T-helper 1 cell (primary cell): ENCODE measurements at places on chromosomes 5 and 9.

DNA sequence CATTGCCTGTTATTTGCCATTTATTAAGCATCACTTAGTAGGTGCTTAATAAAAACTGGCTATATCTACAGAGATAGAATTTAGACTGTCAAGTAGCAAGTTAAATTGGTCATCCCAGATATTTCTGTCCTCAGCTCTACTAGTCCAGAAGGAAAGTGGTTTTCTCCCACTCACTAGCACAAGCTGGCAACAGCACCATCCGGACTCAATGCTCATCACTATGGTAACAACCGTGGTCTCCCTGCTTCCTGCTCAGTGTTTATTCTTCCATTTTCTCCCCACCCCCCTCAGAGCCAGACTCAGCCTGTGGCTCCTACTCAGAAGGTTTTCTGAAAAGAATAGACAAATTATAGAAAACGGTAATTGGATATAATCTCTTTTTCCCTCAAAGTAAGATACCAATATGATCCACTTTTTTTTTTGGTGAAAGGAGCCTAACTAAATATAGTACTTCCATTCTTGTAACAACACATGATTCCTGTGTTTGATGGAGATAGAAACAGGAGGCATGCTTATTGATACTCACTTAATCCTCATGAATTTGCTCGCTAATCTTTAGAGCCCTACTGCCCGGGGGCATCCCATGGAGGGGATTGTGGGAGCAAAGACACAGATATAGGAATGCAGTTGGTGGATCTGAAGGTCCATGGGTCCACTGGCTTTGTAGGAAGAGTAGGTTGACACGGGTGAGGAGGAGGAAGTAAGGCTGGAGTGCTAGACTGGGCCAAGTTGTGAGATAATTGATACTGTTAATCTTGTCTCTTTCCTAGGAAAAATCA is 191.4 kb downstream of the MAN2A1 start:
- DNase-seq = no peak

- DNase-seq = no peak
Observed at GRCh38 chr9:135340726-135341475, 138.7 kb upstream of the PPP1R26 start.

- DNase-seq = no peak
Observed at GRCh38 chr5:160378330-160378729, 7.9 kb upstream of the C1QTNF2 start.

GRCh38 chr5:55535199-55535905 is 588 bp upstream of the PLPP1 start:
- no peak for DNase-seq

DNA sequence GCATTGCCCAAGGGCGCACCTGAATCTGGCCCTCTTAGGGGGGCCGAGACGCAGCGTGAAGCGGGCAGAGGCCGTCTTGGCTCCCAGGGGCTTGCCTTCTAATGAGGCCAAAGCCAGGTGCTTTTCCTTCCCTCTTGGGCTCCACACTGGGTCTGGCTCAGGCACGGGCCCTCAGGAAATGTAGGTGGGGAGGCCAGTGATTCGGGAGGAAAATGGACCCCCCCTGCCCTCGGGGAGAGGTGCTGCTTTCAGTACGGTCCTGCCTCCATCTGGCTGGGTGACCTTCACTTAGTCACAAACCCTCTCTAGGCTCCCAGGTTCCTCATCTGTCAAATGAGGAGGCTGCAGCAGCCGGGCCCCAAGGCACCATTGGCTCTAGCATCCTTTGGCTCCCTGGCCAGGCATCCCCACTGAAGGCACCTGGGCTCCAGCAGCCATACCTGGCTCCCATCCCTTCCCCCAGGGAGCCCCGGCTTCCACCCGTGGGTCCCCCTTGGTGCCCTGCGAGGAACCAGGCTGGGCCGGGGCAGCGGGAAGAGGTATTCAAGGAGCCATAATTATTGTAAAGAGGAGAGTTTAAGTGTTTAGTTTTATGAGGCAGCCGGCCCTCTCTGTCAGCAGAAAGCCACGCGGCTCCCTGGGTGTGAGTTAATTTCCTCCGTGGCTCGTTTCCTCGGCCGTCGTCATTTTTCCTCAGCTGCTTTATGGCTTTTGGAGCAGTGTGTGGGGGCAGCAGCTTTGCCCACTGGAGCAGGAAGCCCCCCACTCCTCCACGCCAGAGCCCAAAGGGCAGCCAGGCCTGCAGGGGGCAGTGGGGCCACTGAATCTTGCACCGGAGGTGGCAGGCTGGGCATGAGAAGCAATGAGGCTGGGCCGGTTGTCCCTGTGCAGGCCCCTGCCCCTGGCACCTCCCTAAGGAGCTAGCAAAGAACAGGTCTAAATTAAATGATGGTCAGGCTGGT is 24.9 kb upstream of the UNC5A start:
- DNase-seq = no peak

GRCh38 chr9:86752733-86753132 is 194.6 kb downstream of the GAS1 start:
- no peak for DNase-seq

GRCh38 chr9:104278929-104279496 is 184.9 kb downstream of the SMC2 start:
- no peak for DNase-seq

GRCh38 chr5:78501411-78502352 is 141.3 kb downstream of the SCAMP1 start:
- no peak for DNase-seq

DNA sequence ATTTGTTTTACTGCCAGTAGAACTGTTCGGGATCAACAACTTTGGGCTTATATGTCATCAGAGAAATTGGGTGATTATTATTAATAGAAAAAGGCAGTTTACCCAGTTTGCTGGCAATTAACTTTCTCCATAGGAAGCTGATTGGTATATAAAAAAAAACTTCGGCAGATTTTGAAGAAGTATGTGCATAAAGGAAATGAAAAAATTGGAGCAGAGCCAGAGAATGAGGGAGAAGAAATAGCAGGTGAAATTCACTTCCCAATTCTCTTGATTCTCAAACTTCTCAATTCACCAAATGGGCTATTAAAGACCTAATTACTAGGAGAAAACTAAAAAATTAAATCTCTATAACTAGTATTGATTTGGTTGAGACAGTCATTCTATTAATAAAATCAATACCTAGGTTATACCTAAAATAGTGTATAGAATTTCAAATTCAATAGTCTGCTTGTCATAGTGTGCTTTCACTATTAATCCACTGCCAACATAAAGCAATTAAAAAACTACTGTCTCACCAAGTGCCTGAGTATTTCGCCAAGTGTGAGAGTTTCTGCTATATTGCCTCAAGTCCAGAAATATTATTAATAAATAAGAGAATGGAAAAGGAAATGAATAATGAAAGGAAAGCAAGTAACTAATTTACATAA is 47.5 kb downstream of the STX17 start:
- no peak for DNase-seq

DNA sequence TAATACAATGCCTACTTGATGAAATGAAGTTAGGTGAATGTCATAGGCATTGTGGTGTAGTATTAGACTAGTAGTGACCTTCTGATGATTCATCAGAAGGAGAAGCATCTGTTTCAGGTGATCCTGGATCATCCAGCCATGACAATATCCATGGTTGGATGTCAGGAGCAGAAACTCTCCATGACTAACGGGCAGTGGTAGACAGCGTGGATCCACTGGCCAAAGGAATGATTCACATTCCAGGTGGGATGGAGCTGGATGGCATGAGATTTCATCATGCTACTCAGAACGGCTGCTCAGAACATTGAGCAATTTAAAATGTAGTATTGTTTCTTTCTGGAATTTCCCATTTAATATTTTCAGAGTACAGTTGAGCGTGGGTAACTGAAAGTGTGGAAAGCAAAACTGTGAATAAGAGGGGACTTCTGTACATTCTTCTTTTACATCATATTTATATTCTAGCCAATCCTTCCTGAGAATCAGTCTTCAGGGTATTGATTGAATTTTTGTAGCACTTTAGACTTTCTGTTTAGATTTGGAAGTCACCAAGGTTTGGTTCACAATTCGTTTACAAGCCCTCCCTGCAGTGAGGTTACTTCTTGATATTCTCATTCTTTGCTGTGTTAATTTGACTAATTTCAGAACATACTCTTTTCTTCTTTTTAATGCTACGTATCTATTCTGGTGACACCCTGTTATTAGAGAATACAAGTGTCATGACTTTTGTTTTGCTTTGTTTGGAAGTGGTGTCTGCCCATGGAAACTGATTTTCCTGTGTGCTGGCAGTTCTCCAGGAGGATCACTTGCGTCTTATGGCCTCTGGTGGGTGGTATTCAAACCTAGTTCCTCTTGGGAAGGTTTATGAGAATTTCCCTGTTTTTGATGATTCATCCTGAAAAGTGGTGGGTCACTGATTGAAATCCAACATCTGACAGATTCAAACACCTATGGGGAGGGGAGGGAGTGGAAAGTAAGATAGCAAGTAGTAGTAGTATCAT is 12.2 kb upstream of the CLINT1 start:
- no peak for DNase-seq

DNA sequence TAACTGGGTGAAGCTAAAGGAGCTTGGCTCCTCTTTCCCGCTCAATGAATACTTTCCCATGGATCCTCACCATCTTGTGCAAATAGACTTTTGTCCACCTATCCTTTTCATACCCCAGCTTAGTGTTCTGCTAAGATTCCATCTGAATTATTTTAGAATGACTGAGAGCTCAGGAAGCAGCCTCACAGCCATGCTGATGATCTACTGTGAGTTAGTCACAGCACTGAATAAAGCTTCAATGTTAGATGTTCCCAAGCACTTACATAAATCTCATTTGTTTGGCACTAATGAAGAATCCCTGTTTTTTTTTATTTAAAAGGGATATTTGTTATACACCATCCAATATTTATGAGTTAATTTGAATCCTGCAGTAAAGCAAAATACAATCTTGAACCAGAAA is 317.6 kb upstream of the TRPC7 start:
- no peak for DNase-seq

DNA sequence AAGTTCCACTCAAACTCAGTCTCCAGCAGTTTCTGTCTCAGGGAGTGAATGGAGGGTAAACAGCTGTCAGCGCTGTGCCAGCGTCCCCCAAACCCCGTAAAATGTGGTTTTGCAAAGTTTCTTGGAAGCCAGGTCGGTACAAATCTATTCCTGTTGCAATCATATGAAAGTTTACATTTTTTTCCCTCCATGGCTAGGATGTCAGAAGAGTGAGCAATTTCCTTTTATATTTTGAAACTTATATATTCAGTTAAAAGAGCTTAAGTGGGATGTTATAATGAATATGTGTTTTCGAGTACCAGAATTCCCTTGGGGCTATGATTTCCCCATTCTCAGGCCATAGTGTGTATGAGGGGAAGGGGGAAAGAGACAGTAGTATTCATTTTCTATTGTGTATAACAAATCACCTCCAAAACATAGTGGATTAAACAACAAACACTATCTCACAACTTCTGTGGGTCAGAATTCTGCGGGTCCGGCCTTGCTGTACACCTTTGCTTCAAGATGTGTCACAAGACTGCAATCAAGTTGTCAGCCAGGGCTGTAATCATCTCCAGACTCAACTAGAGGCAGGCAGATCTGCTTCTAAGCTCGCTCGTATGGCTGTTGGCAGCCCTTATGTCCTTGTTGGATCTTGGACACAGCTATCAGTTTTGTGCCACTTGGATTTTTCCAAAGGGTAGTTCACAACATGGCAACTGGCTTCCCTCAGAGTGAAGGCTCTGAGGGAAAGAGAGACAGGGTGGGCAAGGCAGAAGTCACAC is 107.4 kb downstream of the SNX18 start:
- no peak for DNase-seq

GRCh38 chr5:32090026-32090754 is 83.9 kb downstream of the GOLPH3 start:
- no peak for DNase-seq

DNA sequence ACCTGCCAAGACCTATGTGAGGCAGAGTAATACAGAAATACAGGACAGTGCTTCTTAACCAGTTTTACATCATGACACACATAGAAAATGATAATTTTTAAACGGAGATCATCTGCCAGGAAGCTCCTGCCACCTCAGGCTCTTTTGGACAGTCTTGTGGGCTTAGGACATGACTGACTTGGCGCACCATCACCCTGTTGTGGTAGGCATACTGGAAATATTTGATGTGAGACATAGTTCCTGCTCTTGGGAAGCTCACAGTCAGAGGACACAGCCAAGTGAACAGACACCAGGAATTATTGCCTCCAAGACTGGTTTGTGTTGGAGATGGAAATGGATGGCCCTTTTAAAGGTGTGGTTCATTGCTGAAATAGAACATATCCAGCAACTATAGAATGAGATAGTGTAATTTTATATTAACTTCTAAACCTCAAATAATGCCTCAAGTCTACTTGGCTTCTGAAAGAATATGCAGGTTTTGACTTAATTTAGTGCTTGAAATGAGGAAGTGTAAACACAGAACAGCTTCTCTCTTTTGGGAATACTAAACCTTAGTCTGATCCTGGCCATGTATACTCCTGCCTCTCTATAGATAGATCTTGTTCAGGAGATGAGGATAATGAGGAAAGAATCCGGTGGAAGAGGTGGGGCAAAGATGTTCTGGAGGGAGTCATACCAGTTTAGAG is 19.7 kb downstream of the CPEB4 start:
- DNase-seq = no peak

DNA sequence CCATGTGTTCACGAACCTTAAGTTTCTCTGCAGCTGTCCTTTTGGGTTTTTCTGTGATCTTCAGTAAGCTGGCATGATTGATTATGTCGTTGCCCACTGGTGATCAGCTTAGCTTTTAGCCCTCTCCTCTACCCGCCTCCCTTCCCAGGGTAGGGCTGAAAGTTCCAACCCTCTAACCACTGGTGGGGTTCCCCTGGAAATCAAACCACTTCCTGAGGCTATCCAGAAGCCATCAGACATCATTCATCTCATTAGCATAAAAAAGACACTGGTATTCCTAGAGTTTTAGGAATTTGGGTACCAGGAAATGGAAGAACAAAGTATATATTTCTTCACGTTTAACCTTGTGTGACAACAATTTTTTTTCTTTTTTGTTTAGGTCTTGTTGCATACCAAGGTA is 29.8 kb downstream of the SPIN1 start:
- no peak for DNase-seq

GRCh38 chr5:169268019-169268418 is 32.9 kb downstream of the SLIT3 start:
- no peak for DNase-seq

GRCh38 chr5:63245271-63245670 is 666.7 kb downstream of the LRRC70 start:
- DNase-seq = no peak

- no peak for DNase-seq
Observed at GRCh38 chr5:31415960-31416359, 115.9 kb downstream of the DROSHA start.

- no peak for DNase-seq
Observed at GRCh38 chr9:38083858-38084555, 15.0 kb upstream of the SHB start.

GRCh38 chr5:2695200-2695891 is 56.1 kb downstream of the IRX2 start:
- DNase-seq = no peak

DNA sequence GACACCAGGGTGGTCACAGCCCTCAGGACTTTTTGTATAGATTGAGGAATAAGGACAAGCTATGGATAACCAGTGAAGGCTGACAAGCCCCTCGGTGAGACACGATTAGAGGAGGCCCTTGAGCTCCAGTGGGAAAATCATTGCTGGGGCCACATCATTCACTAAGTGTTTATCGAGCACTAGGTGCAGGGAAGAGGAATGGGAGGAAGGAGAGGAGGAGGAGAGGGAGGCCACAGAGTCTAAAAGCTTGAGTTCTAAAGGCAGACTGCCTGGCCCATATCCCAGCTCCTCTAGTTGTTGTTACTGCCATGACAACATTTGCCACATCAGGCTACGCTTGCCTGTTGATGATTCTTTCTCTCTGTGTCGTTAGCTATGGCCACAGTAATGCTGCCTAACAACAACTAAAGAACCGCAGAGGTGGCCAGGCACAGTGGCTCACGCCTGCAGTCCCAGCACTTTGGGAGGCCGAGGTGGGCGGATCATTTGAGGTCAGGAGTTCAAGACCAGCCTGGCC is 37.6 kb downstream of the NKX2-5 start:
- no peak for DNase-seq

GRCh38 chr5:30725073-30725472 is 468.4 kb upstream of the CDH6 start:
- no peak for DNase-seq
